H7 (cell line): ENCODE measurements at places on chromosomes 6 and 20. TPM values are rescaled to one million over a fixed set of nuclear protein-coding genes. Genes with fewer than 3 reads are reported as not detected.

Gene GPX5
- not detected in 2 replicates for total RNA-seq

DNA sequence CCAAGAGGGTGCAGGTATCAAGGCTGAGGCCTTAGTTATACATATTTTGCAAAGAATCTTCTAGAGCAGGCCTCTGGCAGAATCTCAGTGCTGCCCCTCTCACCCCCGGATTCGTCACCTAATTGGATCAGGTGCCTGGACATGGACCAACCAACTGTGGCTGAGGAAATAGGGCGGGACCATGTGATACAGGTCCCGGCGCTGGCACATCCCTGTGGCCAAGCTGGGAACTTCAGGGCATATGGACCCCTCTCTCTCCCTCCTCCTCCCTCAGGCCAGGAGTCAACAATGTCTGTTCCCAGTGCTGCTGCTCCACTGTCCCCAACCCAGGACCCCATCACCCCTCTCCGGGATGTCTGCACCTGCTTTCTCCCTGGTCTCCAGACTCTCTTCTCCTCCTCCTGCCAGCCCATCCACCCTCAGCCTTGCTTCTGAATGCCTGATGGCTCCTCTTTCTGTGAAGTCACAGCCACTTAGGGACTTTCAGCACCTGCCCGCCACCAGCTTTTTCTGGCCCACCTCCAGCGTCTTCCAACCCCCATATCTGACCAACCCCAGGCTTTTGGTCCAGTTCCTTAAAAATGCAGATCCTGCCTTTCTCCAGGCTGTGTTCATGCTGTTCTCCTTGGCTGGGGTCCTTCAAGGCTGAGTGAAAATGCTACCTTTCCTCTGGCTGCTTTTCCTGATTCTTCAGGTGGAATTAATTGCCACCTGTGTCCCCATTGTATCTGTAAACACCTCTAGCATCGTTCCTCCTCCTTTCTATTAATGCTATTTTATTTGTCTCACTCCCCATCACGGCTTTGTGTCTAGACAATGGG lies 19.0 kb upstream of the MLN start:
- DNase-seq = peak; percentile 95

Gene DNMT3B
- total RNA-seq = 496 and 585 TPM in 2 replicates

DNA sequence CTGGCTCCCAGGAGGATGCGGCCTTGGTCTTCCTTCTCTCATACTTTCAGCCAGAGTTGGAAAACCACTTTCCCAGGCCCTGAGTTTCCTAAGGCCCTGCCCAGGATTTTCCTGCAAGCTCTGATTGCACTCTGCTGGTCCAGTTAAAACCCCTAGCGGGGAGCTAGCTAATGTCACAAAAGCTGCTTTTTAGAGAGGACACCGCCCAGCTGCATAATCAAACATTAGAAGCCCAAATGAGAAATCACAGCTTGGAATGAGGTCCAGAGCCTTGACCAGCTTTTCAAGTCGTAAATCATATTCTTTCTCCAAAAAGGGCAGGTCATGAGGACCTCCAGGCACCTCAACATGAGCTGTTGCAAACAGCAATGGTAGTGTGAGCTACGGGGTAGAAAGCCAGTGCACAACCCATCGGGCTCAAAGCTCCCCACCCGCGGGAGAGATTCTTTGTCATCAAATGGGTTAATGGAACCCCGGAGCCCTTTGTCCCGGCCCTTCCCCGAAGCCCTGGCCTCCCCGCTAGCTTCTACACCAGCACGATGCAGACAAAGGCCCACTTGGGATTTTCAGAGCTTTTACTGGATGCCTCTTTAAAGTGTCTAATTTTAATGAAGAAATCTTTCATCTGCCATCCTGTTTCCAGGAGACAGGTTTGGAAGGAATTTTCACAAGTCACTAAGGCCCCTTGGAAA lies 134.0 kb downstream of the SCML4 start:
- no peak for DNase-seq

GRCh38 chr6:134178161-134179044 lies 126.0 kb upstream of the SLC2A12 start:
- peak; percentile 82 for DNase-seq

Gene FILIP1
- 1.4 and 1.6 TPM in 2 replicates for total RNA-seq

DNA sequence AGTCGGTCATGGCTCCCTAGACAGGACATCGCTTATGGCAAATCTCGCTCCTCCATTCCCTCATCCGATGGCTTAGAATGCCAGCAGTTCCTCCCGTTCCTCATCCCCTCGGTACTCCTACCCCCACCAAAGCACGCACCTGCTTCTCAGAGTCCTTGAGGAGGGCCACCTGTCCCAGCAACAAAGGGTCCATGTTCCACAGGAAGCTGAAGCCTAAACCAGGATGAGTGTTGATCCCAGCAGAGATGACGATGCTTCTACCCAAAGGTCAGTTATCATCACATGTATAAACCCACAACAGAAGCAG lies 111.2 kb downstream of the THBS2 start:
- no peak for DNase-seq

DNA sequence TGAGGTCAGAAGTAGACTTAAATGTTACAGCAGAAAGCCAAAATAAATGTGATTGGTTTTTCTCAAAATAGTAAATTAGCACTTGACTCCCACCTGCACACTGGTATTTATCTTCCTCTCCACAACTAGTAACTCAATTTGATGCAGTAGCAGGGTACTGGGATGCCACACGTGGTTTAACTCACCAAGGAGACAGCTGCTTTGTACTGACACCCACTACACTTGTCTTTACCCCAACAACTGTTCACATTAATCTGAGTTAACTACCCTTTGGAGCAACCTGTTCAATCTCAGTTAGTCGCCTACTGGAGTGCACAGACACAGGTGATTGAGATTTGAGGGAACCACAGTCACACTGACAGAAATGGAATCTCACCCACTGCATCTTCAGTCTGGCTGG lies 242.1 kb downstream of the PRKN start:
- DNase-seq = no peak

Gene CLDN20
- not detected in 2 replicates for total RNA-seq

Gene FNDC11
- 6.4 and 8.0 TPM in 2 replicates for total RNA-seq

- DNase-seq = no peak
These were observed 12.5 kb upstream of the TREM1 start for GRCh38 chr6:41298785-41299502.
